ENCODE measurements at places on chromosomes 4 and X. TPM values are rescaled to one million over a fixed set of nuclear protein-coding genes. Genes with fewer than 3 reads are reported as not detected.

Gene ADH7
- not detected for total RNA-seq

Gene MAGEA11
- total RNA-seq, result not detected

DNA sequence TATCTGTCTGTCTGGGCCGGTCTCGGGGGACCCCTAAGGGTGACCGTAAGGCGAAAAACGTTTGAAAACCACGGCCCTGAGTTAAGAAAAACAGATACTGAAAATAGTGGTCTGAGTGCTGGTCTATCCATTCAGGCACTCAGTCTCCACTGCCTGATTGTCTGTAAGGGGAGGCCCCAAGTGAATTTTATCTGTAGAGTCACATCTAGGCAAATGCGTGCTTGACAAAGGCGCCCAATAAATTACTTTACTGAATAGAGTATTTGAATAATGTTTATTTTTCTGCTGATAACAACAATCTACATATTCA is 465 bp downstream of the HNRNPH2 start:
- DNase-seq, result no peak

- no peak for DNase-seq
These were observed 150.3 kb upstream of the BCOR start for GRCh38 chrX:40247848-40248622.

DNA sequence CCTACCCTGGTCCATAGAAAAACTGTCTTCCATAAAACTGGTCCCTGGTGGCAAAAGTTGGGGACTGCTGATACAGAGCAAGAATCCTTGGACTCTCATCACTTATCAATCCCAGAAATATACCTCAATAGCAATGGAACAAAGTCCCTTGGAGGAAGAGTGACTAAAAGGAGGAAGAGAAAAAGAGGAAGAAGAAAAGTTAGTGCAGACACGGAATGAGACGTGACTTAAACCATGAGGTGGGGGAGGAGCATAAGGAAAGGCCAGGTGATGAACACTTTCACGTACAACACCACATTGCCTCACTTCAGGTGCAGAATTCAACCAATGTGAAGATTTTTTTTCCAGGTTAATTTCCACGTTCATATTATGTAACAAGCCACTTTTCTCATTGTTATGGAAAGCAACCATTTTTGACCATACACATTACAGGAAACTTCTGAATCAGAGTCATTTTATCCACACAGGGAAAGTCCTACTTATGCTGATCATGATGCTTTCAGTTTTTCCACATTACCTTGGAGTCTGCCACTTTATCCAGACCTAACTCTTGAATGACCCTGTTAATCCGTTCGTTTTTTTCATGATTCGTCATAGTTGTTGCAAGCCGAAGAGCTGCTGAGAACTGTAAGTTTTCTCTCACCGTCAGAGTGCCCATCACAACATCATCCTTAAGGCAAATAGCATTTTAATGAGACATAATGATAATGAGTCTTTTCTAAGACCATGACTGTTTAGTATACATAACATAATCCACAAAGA is 27.7 kb downstream of the ABCG2 start:
- no peak for DNase-seq

- DNase-seq, result no peak
These were observed 38.6 kb upstream of the NAP1L5 start for GRCh38 chr4:88736264-88736663.

DNA sequence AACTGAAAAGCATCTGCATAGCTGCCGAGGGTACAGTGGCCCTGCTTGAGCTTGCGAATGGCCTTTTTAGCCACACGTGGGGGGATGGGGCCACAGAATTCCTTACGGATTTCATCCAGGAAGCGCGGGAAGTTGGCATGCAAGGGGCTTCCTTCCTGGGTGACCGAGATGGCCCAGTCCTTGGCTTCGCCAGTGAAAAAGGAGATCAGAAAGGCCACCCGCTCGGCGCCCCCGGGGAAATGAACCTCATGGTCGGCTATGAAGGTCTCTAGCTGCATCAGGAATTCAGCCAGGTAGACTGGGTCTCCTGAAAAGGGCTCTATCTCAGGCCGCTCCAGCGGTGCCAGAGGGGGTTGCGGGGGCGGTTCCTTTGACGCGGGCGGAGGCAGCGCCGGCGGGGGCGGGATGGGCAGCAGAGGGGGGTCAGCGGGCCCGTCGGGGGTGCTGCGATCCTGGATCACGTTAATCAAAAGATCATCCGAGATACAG is 909 bp downstream of the RTL5 start:
- DNase-seq, result no peak

DNA sequence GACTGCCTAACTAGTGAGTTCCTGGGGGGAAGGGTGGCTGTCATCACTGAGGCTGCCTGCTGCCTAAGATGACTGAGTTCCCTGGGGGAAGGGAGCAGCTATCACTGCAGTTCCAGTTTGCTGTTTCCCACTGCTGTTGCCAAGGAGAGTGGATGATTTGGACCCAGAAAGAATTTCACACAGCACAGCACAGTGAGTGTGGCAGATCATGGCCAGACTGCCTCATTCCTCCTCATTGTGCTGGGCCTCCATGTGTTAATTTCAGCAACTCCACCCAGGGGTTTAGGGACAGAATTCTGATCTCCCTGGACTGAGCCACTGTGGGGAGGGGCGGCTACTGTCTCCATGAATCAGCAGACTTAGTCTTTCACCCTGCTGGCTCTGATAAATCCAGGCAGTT is 125.0 kb downstream of the TEX13C start:
- DNase-seq, result no peak

Gene MAGEB6B
- total RNA-seq, result not detected

- DNase-seq, result no peak
These were observed 85.8 kb downstream of the DCTD start for GRCh38 chr4:182831376-182831775.

- DNase-seq, result no peak
These were observed 47.0 kb downstream of the FAT1 start for GRCh38 chr4:186676531-186677161.

DNA sequence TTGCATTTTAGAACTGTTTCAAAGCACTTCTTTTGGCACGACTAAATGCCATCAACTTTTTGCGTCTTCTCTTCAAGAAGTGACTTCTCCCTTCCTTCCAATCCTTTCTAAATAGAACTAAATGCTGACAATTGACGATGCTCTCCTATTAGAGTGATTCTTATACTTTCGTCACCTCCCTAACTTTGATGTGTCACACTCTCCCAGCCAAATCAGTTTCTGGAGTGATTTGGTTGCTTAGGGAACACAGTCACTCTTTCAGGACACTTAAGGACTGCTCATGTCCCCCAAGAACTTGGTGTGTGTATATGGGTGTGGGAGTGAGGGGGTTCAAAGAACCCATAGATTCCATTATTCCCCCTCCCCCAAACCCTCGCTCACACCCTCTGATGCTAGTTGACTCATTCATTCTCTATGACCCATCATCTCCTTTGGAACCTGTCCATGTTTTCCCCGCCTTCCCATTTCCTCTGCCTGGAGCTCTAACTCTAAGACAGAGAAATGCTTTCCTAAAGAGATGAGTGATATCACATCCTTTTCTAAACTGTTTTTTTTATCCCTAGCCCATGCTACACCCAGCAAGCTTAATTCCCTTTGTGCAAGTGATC is 26.8 kb upstream of the AREG start:
- DNase-seq, result no peak

Gene TADA2B
- 27.3 TPM for total RNA-seq

DNA sequence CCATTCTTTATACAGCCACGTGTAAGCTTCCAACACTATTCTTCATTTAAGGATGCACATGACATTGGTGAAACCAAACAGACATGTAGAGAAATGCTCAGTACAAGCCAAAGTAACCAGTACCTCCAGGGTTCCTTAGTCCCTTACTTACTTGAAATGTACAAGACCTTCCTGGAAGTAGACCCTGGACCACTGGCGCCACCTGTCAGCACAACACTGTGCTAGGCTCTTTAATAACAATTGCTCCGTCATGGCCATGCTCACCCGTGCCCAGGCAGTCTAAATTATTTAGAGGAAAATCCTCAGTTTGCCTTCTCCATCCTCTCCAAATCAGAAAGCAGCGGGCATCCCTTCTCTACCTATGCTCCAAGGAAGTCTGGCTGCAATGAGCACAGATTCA is 52.7 kb downstream of the ADGRA3 start:
- DNase-seq, result no peak
